ENCODE measurements at places on chromosomes 16 and 17. TPM values are rescaled to one million over a fixed set of nuclear protein-coding genes. Genes with fewer than 3 reads are reported as not detected.

Gene NPIPB2
- total RNA-seq, result 13.3 TPM

Gene GH2
- not detected for total RNA-seq

Gene GCGR
- not detected for total RNA-seq

Gene USP32
- total RNA-seq, result 48.8 TPM

Gene DYNLRB2
- not detected for total RNA-seq

Gene ACSM3
- 26.7 TPM for total RNA-seq

Gene TBC1D3K
- total RNA-seq, result not detected

Gene CACNG3
- not detected for total RNA-seq

Gene PNPO
- total RNA-seq, result 18.4 TPM

Gene ZNF174
- total RNA-seq, result 11.4 TPM

Gene GRAP
- 9.7 TPM for total RNA-seq

Gene PPP1R1B
- not detected for total RNA-seq

GRCh38 chr17:47686664-47687327 is 7.2 kb upstream of the TBKBP1 start:
- H3K4me1 ChIP-seq, result peaks cover 28% of the 10 kb centered on the region
- no peaks in the 10 kb centered on the region for H3K27me3 ChIP-seq
- H3K27ac ChIP-seq, result no peak overlapping the region
- no peak for DNase-seq
- no peak overlapping the region for H3K4me3 ChIP-seq

GRCh38 chr16:23640615-23640930 is 537 bp downstream of the PALB2 start:
- H3K36me3 ChIP-seq, result peaks cover 12% of the 10 kb centered on the region
- H3K4me3 ChIP-seq, result peak overlapping the region; percentile 96
- no peaks in the 10 kb centered on the region for H3K27me3 ChIP-seq
- H3K27ac ChIP-seq, result peak overlapping the region; percentile 96
- H3K4me1 ChIP-seq, result peaks cover 44% of the 10 kb centered on the region

DNA sequence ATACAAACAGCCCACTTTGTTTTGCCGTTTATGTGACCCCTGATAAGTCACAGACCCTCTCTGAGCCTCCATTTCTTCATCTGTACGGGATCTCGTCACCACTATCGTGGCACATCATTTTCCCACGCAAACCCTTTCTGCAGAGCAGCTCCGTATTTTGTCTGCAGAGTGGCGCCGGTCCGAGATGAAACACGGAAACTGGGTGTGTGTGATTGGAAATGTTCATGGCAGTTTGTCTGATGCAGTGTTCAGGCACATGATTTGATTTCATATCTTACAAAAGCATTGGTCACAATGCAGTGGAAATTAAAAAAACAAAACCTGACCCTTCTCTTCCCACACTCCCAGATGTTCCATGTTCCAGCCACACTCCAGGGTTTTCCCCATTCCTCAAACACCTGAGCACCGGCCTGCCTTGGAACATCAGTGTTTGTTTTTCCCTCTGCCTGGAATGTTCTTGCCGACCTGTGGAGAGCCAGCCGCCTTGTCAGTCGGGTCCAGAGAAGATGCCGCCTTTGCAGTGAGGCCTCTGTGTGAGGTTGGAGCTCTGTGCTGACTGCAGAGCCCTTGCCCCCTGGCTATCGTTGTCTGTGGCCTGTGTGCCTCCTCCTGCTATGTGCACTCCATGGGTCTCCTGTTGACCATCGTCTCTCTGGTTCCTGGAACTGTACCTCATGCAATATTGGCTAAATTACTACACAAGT is 39.2 kb downstream of the NT5M start:
- H3K4me1 ChIP-seq, result no peaks in the 10 kb centered on the region
- no peaks in the 10 kb centered on the region for H3K36me3 ChIP-seq
- H3K4me3 ChIP-seq, result no peak overlapping the region
- H3K27me3 ChIP-seq, result no peaks in the 10 kb centered on the region
- DNase-seq, result no peak

DNA sequence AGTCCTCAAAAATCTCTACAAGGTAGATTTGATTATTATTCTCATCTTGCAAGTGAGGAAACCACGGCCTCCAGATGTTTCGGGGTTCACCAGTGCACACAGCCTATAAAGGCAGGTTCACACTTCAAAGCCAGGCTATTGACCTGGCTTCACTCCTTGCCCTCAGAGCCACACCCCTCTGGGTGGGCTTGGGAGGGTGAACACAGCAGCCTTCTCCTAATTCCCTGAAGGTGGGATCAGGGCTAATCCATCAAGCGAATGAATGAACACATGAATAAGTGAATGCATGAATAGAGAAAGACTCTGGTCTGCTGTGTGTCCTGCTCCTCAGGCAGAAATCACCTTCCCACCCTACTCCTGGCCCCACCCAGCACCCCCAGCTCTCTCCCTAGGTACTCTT is 139.0 kb downstream of the CYLD start:
- H3K36me3 ChIP-seq, result no peaks in the 10 kb centered on the region
- H3K4me3 ChIP-seq, result no peak overlapping the region
- no peak for DNase-seq
- H3K4me1 ChIP-seq, result no peaks in the 10 kb centered on the region

DNA sequence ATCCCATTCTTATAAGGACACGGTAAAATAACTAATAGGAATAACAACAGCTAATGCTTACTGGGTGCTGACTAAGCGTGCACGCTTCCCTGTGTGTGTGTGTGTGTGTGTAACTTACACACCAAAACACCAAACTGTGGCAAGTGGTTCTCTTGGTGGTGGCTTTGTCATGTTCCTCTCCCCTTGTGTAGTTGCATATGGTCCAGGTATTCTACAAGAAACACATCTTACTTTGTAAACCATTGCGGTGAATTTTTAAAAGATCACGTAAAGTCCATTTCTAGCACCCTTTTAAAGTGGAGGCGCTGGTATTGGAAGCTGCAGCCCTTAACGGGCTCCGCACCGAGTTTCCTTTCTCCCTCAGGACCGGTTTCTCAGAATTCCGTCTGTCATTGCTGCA is 221.0 kb upstream of the FOXF1 start:
- no peak overlapping the region for H3K4me3 ChIP-seq
- no peak overlapping the region for H3K27ac ChIP-seq
- no peaks in the 10 kb centered on the region for H3K36me3 ChIP-seq
- H3K27me3 ChIP-seq, result peaks cover 74% of the 10 kb centered on the region
- no peaks in the 10 kb centered on the region for H3K4me1 ChIP-seq
- no peak for DNase-seq

DNA sequence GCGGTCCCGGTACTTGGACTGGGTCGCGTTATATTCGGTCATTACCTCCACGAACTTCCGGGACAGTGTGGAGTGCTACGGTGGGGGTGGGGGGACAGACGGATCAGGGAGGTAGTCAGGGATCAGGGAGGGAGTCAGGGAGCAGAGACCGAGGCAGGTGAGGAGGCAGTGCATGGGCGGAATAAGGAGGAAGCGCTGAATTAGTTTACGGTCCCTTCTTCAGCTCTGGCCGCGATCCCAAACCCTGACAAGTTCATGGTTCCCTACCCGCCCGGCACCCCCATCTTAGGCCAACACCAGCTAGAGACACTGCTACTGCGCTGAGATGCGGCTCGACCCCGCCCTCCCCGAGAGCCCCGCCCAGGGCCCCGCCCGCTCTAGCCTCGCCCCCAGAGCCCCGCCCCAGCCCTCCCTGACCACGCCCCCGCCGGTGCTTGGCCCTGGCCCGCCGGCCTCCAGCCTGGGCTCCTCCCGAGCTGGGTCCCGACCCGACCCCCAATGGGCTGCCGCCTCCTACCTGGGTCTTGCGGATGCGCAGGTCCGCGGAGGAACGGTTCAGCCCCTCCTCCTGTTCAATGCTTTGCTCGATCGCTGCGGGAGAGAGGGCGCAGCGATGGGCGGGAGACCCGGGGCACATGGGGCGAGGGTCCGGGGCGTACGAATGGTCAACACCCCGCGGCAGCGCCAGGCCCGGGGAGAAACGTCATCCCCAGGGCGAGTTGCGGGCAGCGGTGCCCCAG is 12.1 kb downstream of the HSD3B7 start:
- no peaks in the 10 kb centered on the region for H3K36me3 ChIP-seq
- no peak overlapping the region for H3K27ac ChIP-seq
- DNase-seq, result peak; percentile 83
- H3K27me3 ChIP-seq, result no peaks in the 10 kb centered on the region
- peaks cover 25% of the 10 kb centered on the region for H3K4me1 ChIP-seq

- H3K36me3 ChIP-seq, result no peaks in the 10 kb centered on the region
- DNase-seq, result peak; percentile 81
- no peak overlapping the region for H3K27ac ChIP-seq
- H3K27me3 ChIP-seq, result no peaks in the 10 kb centered on the region
- H3K4me3 ChIP-seq, result no peak overlapping the region
Measured at GRCh38 chr17:1573932-1574696, 11.5 kb upstream of the PITPNA start.

DNA sequence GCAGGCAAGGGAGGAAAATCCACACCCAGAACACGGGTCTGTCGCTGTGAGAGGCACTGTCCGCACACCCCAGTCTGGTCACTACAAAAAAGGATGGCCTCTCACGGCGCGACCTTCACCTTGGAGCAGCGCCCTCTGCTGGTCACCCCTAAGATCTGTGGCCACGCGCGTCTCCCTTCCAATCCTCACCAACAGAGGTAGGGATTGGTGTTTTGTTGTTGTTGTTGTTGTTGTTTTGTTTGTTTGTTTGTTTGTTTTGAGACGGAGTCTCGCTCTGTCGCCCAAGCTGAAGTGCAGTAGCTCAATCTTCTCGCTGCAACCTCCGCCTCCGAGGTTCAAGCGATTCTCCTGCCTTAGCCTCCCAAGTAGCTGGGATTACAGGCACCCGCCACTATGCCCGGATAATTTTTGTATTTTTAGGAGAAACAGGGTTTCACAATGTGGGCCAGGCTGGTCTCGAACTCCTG is 15.0 kb upstream of the C17orf58 start:
- peak; percentile 81 for DNase-seq
- no peaks in the 10 kb centered on the region for H3K27me3 ChIP-seq
- H3K4me3 ChIP-seq, result peak overlapping the region; percentile 69

DNA sequence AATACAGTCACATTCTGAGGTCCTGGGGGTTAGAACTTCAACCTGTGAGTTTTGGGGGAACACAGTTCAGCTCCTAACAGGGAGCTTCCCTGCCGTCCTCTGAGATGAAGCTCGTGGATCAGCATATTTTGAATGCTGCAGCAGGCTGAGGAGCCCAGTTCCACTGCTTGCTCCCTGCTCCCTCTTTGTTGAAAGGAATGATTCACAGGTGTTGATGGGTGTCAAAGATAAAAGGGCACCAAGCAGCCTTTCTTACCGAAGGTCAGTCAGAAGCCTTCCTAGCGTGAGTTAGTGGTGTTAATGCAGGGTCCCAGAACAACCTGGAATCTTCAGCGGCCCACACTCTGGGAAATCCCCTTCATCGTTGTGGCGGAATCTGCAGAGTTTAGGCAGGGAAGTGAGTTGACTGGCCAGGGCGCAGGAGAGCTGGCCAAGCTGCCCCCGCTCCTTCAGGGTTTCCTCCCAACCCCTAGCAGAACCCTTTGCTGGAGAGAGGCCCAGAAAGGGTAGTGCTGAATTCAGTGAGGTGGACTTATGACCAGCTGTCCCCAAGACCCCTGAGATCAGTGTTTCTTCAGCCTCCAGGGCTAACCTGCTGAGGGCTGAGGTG is 114.8 kb downstream of the GNAO1 start:
- H3K4me3 ChIP-seq, result no peak overlapping the region
- H3K27ac ChIP-seq, result no peak overlapping the region
- no peaks in the 10 kb centered on the region for H3K27me3 ChIP-seq
- H3K4me1 ChIP-seq, result peaks cover 9% of the 10 kb centered on the region
- no peak for DNase-seq

GRCh38 chr17:74767111-74767516 is 9.0 kb downstream of the NAT9 start:
- H3K27ac ChIP-seq, result no peak overlapping the region
- no peak overlapping the region for H3K4me3 ChIP-seq
- H3K27me3 ChIP-seq, result no peaks in the 10 kb centered on the region
- DNase-seq, result no peak

GRCh38 chr17:69945698-69946185 is 129.3 kb upstream of the KCNJ16 start:
- H3K36me3 ChIP-seq, result no peaks in the 10 kb centered on the region
- no peaks in the 10 kb centered on the region for H3K27me3 ChIP-seq
- no peak for DNase-seq
- H3K4me3 ChIP-seq, result no peak overlapping the region

- no peak overlapping the region for H3K27ac ChIP-seq
- no peak for DNase-seq
- H3K36me3 ChIP-seq, result no peaks in the 10 kb centered on the region
- no peak overlapping the region for H3K4me3 ChIP-seq
- peaks cover 8% of the 10 kb centered on the region for H3K27me3 ChIP-seq
Measured at GRCh38 chr16:66293207-66293735, 73.2 kb upstream of the CDH5 start.

- no peak overlapping the region for H3K27ac ChIP-seq
- no peaks in the 10 kb centered on the region for H3K4me1 ChIP-seq
- no peak for DNase-seq
- peaks cover 28% of the 10 kb centered on the region for H3K36me3 ChIP-seq
- no peak overlapping the region for H3K4me3 ChIP-seq
Measured at GRCh38 chr17:80386341-80386740, 28.6 kb upstream of the ENDOV start.

- no peak overlapping the region for H3K27ac ChIP-seq
- H3K36me3 ChIP-seq, result peaks cover 8% of the 10 kb centered on the region
- peaks cover 5% of the 10 kb centered on the region for H3K4me1 ChIP-seq
- H3K27me3 ChIP-seq, result no peaks in the 10 kb centered on the region
- no peak overlapping the region for H3K4me3 ChIP-seq
- no peak for DNase-seq
Measured at GRCh38 chr17:41145261-41145660, 4.4 kb downstream of the KRTAP4-5 start.

- peaks cover 5% of the 10 kb centered on the region for H3K36me3 ChIP-seq
- H3K27me3 ChIP-seq, result no peaks in the 10 kb centered on the region
- H3K27ac ChIP-seq, result no peak overlapping the region
- DNase-seq, result no peak
- H3K4me3 ChIP-seq, result peak overlapping the region; percentile 84
Measured at GRCh38 chr16:680967-681745, 946 bp downstream of the STUB1 start.

- H3K4me1 ChIP-seq, result peaks cover 11% of the 10 kb centered on the region
Measured at GRCh38 chr17:80035937-80036714, at the start of gene CCDC40. CCDC40 (plus strand) TSS chr17:80036642; CDS start chr17:80036663, 21 bp downstream.

- peaks cover 22% of the 10 kb centered on the region for H3K4me1 ChIP-seq
- H3K27ac ChIP-seq, result no peak overlapping the region
- peaks cover 8% of the 10 kb centered on the region for H3K27me3 ChIP-seq
- DNase-seq, result peak; percentile 73
- peak overlapping the region; percentile 84 for H3K4me3 ChIP-seq
Measured at GRCh38 chr17:8016632-8017424, 14.4 kb downstream of the GUCY2D start.

GRCh38 chr16:86521236-86522197 is 11.2 kb downstream of the FOXF1 start:
- DNase-seq, result no peak
- H3K36me3 ChIP-seq, result no peaks in the 10 kb centered on the region
- H3K27ac ChIP-seq, result no peak overlapping the region

GRCh38 chr17:29954405-29954804 is 13.0 kb downstream of the EFCAB5 start:
- DNase-seq, result no peak
- no peak overlapping the region for H3K27ac ChIP-seq
- no peak overlapping the region for H3K4me3 ChIP-seq
- H3K27me3 ChIP-seq, result no peaks in the 10 kb centered on the region

GRCh38 chr16:17728196-17728595 is 257.4 kb upstream of the XYLT1 start:
- H3K27me3 ChIP-seq, result peaks cover 24% of the 10 kb centered on the region
- no peak overlapping the region for H3K4me3 ChIP-seq
- DNase-seq, result no peak
- no peak overlapping the region for H3K27ac ChIP-seq
